ENCODE measurements at places on chromosomes 16 and 17. TPM values are rescaled to one million over a fixed set of nuclear protein-coding genes. Genes with fewer than 3 reads are reported as not detected.

GRCh38 chr17:29068818-29069217 lies 25.9 kb downstream of the PIPOX start:
- no peak for DNase-seq
- no peaks in the 10 kb centered on the region for H3K4me1 ChIP-seq
- H3K4me3 ChIP-seq, result no peak overlapping the region

- no peak for DNase-seq
- H3K36me3 ChIP-seq, result peaks cover 32% of the 10 kb centered on the region
- no peak overlapping the region for H3K27ac ChIP-seq
- H3K4me3 ChIP-seq, result no peak overlapping the region
- H3K4me1 ChIP-seq, result peaks cover 9% of the 10 kb centered on the region
Observed at GRCh38 chr17:51251010-51251409, 8.8 kb downstream of the MBTD1 start.

Gene PRDM7
- total RNA-seq, result not detected

Gene CDK12
- 71.3 TPM for total RNA-seq

DNA sequence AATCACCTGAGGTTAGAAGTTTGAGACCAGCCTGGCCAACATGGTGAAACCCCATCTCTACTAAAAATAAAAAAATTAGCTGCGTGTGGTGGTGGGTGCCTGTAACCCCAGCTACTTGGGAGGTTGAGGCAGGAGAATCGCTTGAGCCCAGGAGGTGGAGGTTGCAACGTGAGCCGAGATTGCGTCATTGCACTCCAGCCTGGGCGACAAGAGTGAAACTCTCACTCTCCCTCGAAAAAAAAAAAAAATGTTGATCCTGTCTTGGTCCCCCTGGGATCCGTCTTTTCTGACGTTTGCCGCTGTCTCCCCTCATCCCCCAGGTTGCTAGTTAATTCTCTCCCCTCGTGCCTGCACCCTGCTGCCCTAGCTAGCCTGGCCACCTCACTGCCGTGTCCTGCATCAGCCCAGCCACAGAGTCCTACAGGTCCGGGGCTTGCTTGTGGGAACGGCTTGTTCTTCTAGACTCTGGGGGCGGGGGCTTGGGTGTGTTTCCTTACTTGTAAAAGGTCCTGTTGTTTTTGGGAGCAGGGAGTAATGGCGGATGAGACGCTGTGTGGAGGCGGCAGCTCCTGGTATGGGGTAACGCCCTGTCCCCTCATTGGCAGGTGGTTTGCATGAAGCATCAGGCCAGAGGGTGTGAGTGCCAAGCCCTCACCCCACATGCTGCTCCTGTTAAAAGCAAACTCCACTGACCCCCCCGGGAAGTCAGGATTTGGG lies 44.6 kb downstream of the PGS1 start:
- H3K4me3 ChIP-seq, result no peak overlapping the region
- H3K27ac ChIP-seq, result peak overlapping the region; percentile 68
- DNase-seq, result no peak
- peaks cover 7% of the 10 kb centered on the region for H3K4me1 ChIP-seq
- no peaks in the 10 kb centered on the region for H3K27me3 ChIP-seq

- H3K4me1 ChIP-seq, result no peaks in the 10 kb centered on the region
- no peak overlapping the region for H3K4me3 ChIP-seq
Observed at GRCh38 chr16:22977294-22977697, 163.3 kb downstream of the HS3ST2 start.

GRCh38 chr16:85863384-85863774 lies 35.6 kb upstream of the IRF8 start:
- DNase-seq, result no peak
- no peak overlapping the region for H3K27ac ChIP-seq
- H3K36me3 ChIP-seq, result no peaks in the 10 kb centered on the region
- no peaks in the 10 kb centered on the region for H3K4me1 ChIP-seq
- no peak overlapping the region for H3K4me3 ChIP-seq

- H3K4me1 ChIP-seq, result peaks cover 4% of the 10 kb centered on the region
- no peaks in the 10 kb centered on the region for H3K27me3 ChIP-seq
- H3K27ac ChIP-seq, result no peak overlapping the region
Observed at GRCh38 chr17:60160829-60161501, 11.2 kb downstream of the CA4 start.

DNA sequence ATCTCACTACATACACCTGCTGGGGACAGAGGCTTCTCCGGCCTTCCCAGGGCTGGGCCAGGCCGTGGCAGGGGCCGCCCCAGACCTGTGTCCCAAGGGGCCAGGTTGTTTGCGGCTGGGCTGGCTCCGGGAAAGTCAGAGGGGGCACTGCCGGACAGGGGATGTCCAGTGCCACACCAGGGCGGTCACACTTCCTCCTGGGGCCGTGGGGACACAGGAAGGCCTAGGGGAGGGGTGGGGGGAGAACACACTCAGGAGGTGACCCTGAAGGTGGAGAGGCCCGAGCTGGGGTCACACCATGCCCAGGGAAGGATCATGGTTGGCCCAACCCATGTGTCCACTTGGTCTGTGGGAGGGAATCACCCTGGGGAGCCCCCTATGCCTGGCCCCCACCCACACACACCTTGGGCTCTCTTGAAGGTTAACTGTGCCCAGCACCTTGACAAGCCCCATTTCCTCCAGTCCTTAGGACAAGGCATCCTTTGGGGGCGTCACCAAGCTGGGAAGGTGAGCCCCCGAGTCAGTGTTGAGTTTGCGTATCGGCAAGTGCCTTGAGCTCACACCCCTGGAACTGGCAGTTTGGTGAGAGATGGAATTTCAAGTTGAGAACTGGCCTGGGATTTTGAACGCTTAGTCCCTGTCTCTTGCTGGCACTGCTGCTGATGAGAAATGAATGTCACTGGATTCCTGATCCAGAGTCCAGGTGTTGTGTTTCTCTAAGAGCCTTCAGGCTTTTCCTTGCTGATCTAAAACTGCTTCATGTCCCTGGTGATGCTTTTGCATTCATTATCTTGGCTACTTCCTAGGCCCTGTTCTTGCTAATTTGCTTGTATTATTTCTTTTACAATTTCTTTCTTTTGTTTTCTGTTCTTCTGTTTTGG lies 7.7 kb upstream of the ACTG1 start:
- H3K27ac ChIP-seq, result peak overlapping the region; percentile 42
- H3K36me3 ChIP-seq, result peaks cover 7% of the 10 kb centered on the region
- peak overlapping the region; percentile 49 for H3K4me3 ChIP-seq
- DNase-seq, result no peak
- H3K27me3 ChIP-seq, result no peaks in the 10 kb centered on the region

Data from MCF 10A (cell line).